ENCODE measurements at places on chromosomes 7 and 10. TPM values are rescaled to one million over a fixed set of nuclear protein-coding genes. Genes with fewer than 3 reads are reported as not detected.

GIMAP6 gene
- not detected for total RNA-seq

PPP1R17 gene
- not detected for total RNA-seq

DKK1 gene
- total RNA-seq, result 27.8 TPM

HYAL4 gene
- not detected for total RNA-seq

GALNT17 gene
- total RNA-seq, result 1.4 TPM

GHITM gene
- 106 TPM for total RNA-seq

TRPV5 gene
- not detected for total RNA-seq

RAPGEF5 gene
- 0.21 TPM for total RNA-seq

CYP3A7 gene
- not detected for total RNA-seq

NKX6-2 gene
- not detected for total RNA-seq

TBRG4 gene
- total RNA-seq, result 60.0 TPM

AKR1B15 gene
- not detected for total RNA-seq

HTR7 gene
- 0.26 TPM for total RNA-seq

PRKCQ gene
- total RNA-seq, result not detected

EMX2 gene
- total RNA-seq, result 3.0 TPM

OR2A5 gene
- total RNA-seq, result not detected

RNF133 gene
- not detected for total RNA-seq

TAS2R5 gene
- total RNA-seq, result 3.1 TPM

NEUROG3 gene
- total RNA-seq, result not detected

BMI1 gene
- 41.7 TPM for total RNA-seq

SPDYE9 gene
- not detected for total RNA-seq

ZNF438 gene
- total RNA-seq, result 6.7 TPM

CAV1 gene
- 502 TPM for total RNA-seq

OPN4 gene
- not detected for total RNA-seq

OR2A42 gene
- 0.08 TPM for total RNA-seq

SUPV3L1 gene
- total RNA-seq, result 27.3 TPM

ASB10 gene
- not detected for total RNA-seq
